Fibroblast of lung (primary cell): ENCODE measurements at places on chromosomes 4 and X. TPM values are rescaled to one million over a fixed set of nuclear protein-coding genes. Genes with fewer than 3 reads are reported as not detected.

FGF2 gene
- total RNA-seq: 57.8 and 98.3 TPM in 2 replicates

NDNF gene
- 6.4 and 10.0 TPM in 2 replicates for total RNA-seq

GRCh38 chr4:20995015-20995414 is 294.8 kb downstream of the PACRGL start:
- DNase-seq: no peak

- DNase-seq: peak; percentile 54
These were observed 8.3 kb upstream of the BCOR start for GRCh38 chrX:40105835-40106675.

GRCh38 chrX:110409925-110410324 is 51.3 kb downstream of the RTL9 start:
- DNase-seq: peak; percentile 48

- DNase-seq: no peak
These were observed 16.3 kb downstream of the MAN2B2 start for GRCh38 chr4:6591313-6591712.

GRCh38 chr4:151045907-151046306 is 30.8 kb upstream of the LRBA start:
- DNase-seq: no peak

DNA sequence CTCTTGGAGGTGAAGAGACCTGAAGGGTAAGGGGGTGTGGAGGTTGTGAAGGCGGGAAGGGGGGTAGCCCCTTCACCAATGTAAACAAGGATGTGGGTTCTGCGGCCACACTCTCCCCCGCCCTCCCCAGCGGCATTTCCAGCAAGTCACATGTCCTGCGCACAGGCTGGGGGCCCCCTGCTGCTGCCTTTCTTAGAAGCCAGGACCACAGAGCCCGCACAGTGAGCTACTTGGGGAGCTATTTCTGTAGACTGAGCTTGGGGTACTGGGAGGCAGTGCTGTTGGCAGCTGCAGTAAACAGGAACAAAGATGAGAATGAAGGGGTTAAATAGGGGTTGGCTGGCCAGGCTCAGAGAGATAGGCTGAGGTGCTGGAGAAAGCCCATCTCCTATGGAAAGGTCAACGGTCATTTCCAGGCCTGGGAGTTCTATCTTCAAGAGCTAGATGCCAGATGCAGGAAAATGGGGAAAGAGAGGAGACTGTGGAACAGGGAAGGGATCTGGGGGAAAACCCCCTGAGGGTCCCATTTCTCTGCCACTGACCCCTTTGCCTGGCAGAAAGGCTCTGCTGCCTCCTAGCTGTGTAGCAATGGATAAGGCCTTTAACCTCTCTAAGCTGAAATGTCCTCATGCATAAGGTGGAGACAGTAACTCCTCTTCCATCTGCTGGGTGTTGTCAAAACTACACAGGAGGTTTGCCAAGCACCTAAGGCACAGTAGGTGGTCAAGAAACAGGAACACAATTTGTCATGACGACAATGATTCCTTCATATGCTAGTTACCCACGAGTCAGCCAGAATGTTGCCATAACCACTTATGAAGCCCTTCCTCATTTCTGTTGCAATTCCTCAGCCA is 18.5 kb upstream of the PIM2 start:
- peak; percentile 51 for DNase-seq

GRCh38 chr4:149031399-149031798 is 589.2 kb upstream of the NR3C2 start:
- peak; percentile 1 for DNase-seq
